IMR-90 (cell line): ENCODE measurements at places on chromosomes 5 and 9. TPM values are rescaled to one million over a fixed set of nuclear protein-coding genes. Genes with fewer than 3 reads are reported as not detected.

DNA sequence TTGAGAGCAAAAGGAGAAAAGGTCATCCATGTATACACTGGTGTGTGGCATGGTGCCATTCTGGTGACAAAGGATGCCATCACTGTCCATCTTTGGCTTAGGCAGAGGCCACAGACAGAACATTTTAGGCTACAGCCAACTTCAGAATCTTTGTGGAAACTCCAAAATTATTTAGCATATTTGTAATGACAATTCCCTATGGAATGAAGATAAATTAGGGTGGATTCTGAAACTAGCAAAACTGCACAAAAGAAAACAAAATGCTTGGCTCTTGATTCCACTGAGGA lies 92.5 kb downstream of the FBXW11 start:
- peaks cover 4% of the 10 kb centered on the region for H3K4me1 ChIP-seq
- no peak overlapping the region for H3K27ac ChIP-seq
- peaks cover 6% of the 10 kb centered on the region; the same call in 1 of the 2 replicates for H3K36me3 ChIP-seq
- H3K4me3 ChIP-seq: no peak overlapping the region
- H3K27me3 ChIP-seq: no peaks in the 10 kb centered on the region

DNA sequence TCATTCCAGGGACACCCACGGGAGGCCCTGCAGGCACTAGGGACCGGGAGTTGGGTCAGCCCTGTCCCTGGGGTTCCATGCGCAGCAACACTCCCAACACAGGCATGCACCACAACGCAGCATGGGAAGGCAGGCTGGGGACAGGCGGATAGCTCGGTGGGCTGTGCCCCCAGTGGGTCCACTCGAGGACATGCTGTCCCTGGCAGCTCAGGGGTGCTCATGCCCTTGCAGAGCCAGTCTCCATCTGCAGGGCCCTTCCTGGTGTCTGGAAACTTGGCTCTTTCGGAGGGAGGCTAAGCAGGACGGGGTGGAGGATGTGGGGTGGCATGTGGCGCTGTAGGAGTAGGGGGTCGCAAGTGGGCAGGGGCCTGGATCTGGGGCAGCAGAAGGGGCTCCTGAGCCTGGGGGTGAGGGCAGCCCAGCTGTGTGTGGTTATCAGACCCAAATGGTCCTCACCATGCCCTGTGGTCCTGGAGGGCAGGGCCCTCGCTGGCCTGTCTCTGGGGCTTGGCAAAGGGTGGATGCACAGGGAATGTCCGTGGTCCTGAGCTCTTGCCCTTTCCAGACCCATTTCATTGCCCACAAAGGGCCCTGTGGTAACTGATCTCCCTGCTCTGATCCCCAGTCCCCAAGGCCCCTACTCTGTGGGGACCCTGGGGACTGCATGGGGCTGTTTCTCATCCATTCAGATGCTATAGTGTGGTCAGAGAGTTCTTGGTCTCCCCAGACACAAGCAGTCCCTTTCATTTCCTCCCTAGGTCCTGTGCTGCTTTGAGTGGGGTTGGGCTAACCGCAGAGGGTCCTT lies 90.3 kb upstream of the PHYKPL start:
- no peaks in the 10 kb centered on the region; the same call in 1 of the 2 replicates for H3K27me3 ChIP-seq
- no peak for DNase-seq
- no peaks in the 10 kb centered on the region for H3K4me1 ChIP-seq
- no peak overlapping the region for H3K27ac ChIP-seq
- H3K4me3 ChIP-seq: no peak overlapping the region

DNA sequence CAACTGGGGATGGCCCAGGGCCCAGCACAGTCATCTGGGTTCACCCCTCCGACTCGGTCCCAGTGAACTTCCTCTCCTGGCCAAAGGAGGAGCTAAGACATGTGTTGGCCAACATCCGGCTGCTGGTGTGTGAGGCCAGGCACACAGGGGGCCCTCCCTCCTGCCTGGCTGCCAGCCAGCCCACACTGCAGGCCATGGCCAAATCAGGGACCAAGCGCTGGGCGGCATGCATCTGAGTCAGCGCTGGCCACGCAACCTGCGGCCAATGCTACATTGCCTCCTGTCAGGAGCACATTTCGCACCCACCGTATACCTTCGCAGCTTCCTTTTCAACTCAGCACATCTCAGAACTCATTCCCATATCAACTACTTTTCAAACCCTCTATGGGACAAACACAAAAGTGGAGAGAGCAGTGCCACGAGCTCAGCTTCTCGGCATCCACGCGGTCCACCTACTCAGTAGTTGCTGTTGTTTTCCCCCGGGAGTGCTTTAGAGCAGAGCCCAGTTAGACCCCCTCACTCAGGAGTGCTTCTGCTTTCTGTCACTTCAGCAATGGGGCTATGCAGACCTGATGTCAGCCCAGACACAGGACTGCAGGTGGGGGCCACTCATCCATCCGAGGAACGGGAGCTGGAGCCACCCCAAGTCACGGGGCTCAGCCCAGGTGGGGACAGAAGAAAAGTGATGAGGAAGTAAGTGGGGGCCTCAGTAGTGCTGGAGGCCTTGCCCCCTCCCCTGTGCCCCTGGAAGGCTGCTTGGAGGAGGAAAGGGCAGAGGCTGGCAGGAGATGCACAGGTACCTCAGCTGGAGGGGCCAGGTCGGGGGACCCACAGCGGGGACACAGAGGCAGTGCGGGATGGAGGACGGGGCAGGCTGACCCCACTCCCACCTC lies 13.9 kb downstream of the NINJ1 start:
- H3K27me3 ChIP-seq: no peaks in the 10 kb centered on the region
- peaks cover 15% of the 10 kb centered on the region for H3K4me1 ChIP-seq
- peak; percentile 94 for DNase-seq
- H3K27ac ChIP-seq: peak overlapping the region; percentile 74

GRCh38 chr9:95816716-95817115 lies 58.8 kb upstream of the ERCC6L2 start:
- H3K27ac ChIP-seq: no peak overlapping the region
- H3K36me3 ChIP-seq: no peaks in the 10 kb centered on the region
- H3K4me3 ChIP-seq: no peak overlapping the region
- no peak for DNase-seq
- H3K4me1 ChIP-seq: peaks cover 10% of the 10 kb centered on the region

- no peak overlapping the region for H3K27ac ChIP-seq
- no peaks in the 10 kb centered on the region for H3K36me3 ChIP-seq
- H3K27me3 ChIP-seq: no peaks in the 10 kb centered on the region
- DNase-seq: no peak
Measured at GRCh38 chr5:119291877-119292276, 63.9 kb upstream of the TNFAIP8 start.

The WNT8A gene
- not detected in 2 replicates for total RNA-seq

The NIM1K gene
- total RNA-seq: 0.54 and 0.56 TPM in 2 replicates

The CCDC152 gene
- total RNA-seq: 0.90 and 1.9 TPM in 2 replicates

The OLFML2A gene
- total RNA-seq: 1.4 and 2.0 TPM in 2 replicates

The TMEM215 gene
- total RNA-seq: not detected in 2 replicates

The ZNF454 gene
- total RNA-seq: under 0.01 and 0.18 TPM in 2 replicates

The ADGRD2 gene
- not detected in 2 replicates for total RNA-seq

The SPATA31A3 gene
- not detected in 2 replicates for total RNA-seq
